ENCODE measurements at places on chromosomes 7 and 10.

DNA sequence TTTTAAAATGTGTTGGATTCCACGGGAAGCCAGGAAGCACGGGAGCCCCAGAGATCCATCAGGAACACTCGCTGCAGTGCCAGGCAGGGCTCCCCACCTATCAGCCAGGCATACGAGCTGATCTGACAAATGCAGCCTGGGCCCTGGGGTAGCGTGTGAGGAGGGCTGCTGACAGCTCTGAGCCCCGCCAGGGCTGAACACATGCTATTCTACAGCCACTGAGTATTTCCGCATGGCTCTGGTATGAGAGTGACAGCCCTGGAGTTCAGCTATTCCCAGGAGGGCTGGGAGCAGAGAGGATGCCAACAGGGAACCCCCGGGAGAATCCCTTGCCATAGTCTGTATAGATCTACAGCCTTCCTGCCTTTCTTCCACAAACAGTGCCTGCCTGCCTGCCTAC, 237.3 kb upstream of the ZMIZ1 start:
- no peak for DNase-seq

- DNase-seq, result no peak
Observed at GRCh38 chr7:66157060-66157459, 42.4 kb downstream of the CRCP start.

- DNase-seq, result peak; percentile 62
Observed at GRCh38 chr7:144834641-144835144, 1.2 kb downstream of the TPK1 start.

DNA sequence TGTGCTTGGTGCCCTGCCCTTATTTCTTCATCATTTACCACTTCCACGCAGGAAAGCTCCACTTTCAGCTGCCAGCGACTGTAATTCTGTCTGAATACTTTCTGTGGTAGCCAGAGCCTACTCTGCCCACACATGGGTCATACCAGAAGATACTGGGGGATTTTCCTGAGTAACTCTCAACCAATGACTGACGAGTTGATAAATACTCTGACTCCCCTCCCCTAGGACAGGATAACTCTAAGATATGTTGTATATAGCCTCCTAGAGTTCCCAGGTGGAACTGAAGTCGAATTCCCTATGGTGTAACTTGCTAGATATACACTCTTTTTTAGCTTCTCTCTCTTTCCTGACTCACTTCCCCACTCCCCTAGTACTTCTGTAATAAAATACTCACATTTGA, 29.8 kb downstream of the SEM1 start:
- no peak for DNase-seq

GRCh38 chr10:122636953-122637352, 62.7 kb downstream of the C10orf120 start:
- DNase-seq, result no peak

GRCh38 chr10:89115876-89116627, 91.1 kb downstream of the CH25H start:
- no peak for DNase-seq

- DNase-seq, result no peak
Observed at GRCh38 chr7:98945852-98946251, 67.5 kb downstream of the TRRAP start.

GRCh38 chr7:127726476-127726875, 74.5 kb downstream of the SND1 start:
- no peak for DNase-seq

GRCh38 chr10:125084191-125084613, 76.2 kb downstream of the CTBP2 start:
- no peak for DNase-seq

GRCh38 chr7:29077854-29078253, 68.5 kb downstream of the CPVL start:
- DNase-seq, result no peak

- DNase-seq, result no peak
Observed at GRCh38 chr7:5713124-5713912, 68.1 kb downstream of the RNF216 start.

- no peak for DNase-seq
Observed at GRCh38 chr7:11194492-11194891, 220.8 kb downstream of the PHF14 start.

- DNase-seq, result no peak
Observed at GRCh38 chr10:133237588-133238465, at the start of gene VENTX. TSS of gene VENTX (plus strand) at chr10:133237855. CDS start at chr10:133237915, 60 bp downstream.

DNA sequence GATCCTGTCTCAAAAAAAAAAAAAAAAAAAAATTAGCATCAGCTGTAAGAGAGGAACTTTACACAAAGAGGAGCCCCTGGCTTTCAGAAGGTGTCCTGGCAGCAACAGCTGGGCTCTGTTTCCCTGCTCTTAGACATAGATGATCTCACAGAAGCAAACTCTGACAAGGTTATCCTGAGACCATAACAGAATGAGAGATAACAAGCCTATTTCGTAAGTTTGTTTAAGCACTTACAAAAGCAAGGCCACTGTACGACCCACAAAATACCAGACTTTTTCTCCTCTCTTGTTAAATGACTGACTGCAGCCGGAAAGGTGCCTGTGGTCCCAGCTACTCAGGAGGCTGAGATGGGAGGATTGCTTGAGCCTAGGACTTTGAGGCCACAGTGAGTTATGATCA, 33.3 kb upstream of the OTUD1 start:
- no peak for DNase-seq

DNA sequence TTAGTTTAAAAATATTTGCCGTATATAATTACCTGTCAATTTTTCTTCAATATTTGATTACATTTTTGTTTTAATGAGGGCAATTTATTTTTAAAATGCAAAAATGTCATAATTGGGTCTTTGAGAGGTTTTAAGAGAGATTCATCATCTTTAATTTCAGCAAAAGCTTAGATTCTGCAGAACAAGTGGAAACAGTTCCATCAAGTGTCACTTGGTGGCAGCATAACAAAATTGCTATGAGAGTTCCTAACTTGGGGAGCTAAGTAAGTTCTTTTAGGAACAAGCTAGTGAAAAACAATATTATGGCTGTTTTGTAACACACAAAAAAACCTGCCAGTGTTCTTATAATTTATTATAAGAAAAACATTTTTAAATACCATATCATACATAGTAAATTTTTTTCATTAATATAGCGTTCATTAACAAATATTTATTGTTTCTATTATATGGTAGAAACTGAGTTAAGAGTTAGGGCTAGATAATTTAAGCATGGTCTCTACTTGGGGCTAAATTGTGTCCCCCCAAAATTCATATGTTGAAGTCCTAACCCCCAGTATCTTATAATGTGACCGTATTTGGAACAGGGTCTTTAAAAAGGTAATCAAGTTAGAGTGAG, 155.2 kb downstream of the MAGI2 start:
- DNase-seq, result peak; percentile 27

DNA sequence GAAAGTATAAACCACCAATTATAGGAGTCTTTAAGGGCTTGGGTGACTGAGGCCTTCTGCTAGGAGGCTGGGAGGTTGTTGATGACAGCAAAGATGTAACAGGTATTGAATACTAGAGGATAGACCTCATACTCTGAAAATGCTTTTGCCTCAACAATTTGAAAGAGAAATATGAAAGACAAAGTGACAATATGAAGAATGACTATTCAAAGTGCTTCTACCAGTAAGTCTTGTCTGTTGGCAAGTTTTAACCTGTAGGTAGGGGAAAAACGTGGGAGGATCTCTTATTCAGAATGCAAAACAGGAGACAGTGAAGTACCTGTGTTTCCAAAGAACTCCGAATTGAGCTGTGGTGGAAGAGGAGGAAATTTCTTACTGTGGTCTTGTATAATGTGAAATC, 38.2 kb downstream of the GBF1 start:
- DNase-seq, result no peak

DNA sequence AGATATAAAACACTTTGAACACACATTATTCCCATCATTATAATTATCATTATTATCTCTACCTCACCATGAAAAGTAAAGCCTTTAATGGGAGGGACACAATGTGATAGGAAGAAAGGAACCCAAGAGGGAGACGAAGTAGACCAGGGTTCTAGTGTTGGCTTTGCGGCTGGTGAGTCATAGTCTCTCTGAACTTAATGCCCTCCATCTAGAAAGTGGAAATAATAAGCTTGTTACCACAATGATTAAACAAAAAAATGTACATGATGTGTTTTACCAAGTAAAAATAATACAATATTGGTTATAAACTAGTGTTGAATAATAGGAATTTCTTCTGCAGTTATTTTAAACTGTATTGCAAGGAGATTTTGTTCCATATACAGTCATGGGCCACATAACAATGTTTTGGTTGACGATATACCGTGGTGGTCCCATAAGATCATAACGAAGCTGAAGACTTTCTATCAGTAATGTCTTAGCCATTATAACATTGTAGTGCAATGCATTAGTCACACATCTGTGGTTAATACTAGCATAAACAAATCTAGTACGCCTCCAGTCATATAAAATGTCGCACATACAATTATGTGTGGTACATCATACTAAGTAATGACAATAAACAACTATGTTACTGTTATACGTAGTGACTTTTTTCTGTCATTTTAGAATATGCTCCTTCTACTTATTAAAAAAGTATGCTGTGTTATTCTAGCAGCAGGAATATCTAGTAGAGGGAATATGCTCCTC, 450.6 kb upstream of the SORCS1 start:
- no peak for DNase-seq

DNA sequence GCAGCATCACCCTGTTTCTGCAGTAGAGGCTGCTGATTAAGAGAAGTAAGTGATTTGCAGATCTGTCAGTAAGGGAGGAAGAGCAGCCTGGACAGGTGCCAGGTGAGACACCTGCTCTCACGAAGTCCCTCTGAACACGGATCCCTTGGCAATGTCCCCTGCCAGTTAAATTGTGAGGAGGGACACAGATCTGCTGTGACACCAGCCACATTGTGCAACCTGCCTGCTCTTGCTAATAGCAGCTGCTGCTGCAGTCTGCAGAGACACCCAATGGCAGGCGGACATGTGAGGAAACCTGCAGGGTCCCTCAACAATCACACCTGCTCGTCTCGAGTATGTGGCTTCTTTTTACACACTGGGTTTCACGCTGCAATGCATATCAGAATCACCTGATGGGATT, 31.9 kb downstream of the ANXA11 start:
- DNase-seq, result no peak

GRCh38 chr10:132679640-132680039, 106.3 kb downstream of the NKX6-2 start:
- no peak for DNase-seq

DNA sequence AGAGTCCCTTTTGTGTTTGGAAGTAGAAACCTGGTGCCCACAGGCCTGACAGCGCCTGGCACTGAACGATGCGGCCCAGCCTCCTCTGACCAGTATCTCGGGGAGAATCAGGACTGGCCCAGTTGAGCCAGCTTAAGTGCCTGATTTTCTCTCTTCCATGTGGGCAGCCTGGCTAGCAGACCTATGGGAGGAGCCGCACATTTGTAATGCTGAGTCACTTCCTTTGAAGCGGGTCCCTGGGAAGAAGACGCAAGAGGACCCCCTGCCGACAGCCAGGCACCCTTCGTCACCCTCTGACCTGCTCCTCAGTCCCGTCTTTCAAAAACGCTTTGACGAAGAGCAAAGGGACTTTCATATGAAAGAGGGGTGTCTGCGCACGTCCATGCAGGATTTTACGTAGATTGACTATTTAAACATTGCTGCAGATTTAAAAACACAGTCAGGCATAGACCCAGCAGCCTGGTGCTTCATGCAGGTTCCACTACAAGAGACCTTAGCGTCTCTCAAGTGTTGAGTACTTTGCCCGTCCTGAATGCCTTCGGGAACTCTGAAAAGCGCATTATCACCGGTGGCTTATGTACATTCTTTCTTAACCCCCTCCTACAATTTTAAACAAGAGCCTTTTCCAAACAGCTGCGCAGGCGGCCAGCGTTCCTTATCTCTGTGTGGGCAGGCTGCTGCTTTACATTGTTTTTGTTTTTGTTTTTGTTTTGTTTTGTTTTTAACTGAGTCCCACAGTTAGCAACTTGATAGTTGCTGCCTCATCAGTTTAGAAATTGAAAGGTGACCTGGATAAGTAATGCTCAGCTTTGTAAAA, 36.5 kb upstream of the AP5Z1 start:
- no peak for DNase-seq

- no peak for DNase-seq
Observed at GRCh38 chr7:48280100-48280499, 108.8 kb downstream of the ABCA13 start.

GRCh38 chr10:85593226-85593772, 773.3 kb downstream of the GRID1 start:
- no peak for DNase-seq

- DNase-seq, result no peak
Observed at GRCh38 chr7:67462781-67463191, 466.2 kb downstream of the TYW1 start.

DNA sequence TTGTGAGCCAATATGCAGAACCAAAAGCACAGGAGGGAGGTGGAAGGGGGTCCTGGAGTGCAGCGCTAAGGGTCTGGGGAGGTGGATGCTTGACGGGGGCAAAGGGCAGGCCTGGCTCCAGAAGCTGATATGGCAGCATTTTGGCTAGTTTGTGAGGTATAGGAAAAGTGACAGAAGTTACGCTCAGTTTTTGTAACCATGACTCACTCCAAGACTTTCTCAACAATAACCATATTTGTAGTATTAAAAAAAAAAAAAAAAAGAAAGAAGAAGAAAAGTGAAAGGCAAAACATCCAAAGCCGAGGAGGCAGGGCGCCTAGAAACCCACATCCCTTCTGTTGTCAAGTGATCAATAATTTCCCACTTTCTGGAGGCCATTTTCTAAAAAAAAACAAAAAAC, 92.3 kb downstream of the RNF216 start:
- no peak for DNase-seq

- DNase-seq, result no peak
Observed at GRCh38 chr10:19775296-19775695, 40.9 kb upstream of the PLXDC2 start.

All from GM13977 (cell line).